ENCODE measurements at places on chromosomes 2 and 18.

- peak; percentile 29 for DNase-seq
Measured at GRCh38 chr2:227325839-227326195, 766 bp downstream of the MFF start.

DNA sequence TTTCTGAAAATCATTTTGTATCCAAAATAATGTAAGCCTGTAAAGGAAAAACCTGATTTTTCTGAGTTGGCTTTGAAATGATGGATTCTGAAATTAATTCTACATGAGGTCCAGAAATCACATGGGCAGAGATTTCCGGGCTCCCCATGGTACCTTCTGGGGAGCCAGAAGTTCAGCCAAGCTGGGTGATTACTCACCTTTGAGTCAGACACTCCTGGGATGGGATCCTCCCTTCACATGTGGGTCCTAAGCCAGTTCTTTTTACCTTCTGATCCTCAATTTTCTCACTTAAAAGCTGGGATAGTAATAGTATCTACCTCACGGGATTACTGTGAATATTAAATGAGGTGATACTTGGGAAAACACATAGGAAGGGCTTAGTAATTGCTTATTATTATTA is 179.8 kb upstream of the EPAS1 start:
- DNase-seq: no peak

GRCh38 chr2:40043191-40043590 is 264.1 kb upstream of the THUMPD2 start:
- no peak for DNase-seq

DNA sequence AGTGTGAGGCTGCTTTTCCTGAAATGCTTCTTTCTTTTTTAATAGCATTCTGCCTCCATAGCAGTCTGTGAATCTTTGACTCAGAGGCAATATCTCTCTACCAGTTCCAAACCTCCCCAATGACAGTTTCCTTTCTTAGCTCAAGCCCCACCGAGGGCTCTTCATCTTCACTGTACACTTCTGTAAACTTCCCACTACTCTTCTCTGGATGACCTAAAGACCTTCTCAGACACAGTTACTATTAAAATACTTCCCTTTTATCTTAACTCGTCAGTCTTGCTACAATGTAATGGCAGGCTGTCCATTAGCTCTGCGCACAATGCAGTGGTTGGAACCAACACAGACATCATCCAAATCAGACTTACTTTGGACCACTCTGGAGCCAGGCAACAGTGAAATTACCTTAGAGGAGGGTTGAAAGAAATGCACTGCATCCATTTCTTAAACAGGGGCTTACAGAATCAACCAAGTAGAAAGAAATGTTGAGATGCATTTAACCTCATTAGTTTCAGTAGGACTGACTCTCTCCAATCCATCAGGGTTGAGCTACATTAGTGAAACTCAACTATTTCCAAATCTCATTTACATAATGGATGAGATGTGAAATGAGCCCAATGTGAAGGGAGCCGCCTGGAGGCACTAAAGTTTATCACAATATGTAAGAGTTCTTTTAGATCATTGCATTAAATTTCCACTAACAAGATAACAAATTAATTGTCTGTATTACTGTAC is 343.8 kb downstream of the SETBP1 start:
- no peak for DNase-seq

GRCh38 chr2:128604045-128604444 is 285.4 kb upstream of the HS6ST1 start:
- DNase-seq: peak; percentile 14

- DNase-seq: no peak
Measured at GRCh38 chr2:26187114-26187513, 14.2 kb downstream of the GAREM2 start.

- DNase-seq: no peak
Measured at GRCh38 chr2:31142110-31142509, 3.9 kb upstream of the GALNT14 start.

DNA sequence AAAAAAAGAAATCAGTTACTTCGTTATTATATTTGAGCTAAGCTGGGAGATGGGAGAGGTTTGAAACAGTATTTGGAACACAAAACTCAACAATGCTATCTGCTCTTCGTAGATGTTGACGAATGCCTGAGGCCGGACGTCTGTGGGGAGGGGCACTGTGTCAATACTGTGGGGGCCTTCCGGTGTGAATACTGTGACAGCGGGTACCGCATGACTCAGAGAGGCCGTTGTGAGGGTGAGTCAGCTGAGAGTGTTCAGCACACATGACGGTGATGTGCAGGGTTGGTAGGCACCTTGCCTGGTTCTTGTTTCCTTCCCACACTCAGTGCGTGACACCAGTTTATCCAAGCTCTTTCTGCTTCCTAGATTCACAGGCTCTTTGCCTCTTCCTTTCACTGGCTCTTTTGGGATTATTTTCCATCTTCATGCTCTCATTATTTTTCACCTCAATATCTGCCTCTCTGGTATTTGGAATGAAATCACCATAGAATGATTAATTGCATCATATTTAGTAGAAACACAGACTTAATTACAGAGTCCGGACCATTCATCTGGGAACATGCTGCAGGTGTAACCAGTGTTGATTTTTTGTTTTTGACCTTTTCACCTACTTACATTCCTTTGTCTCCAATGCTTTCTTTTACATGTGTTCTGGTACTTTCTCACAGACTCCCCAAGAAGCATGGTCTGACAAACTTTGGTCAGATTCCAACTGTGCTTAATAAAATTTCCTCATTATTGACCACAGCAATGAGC is 200.6 kb upstream of the RASGRP3 start:
- no peak for DNase-seq

DNA sequence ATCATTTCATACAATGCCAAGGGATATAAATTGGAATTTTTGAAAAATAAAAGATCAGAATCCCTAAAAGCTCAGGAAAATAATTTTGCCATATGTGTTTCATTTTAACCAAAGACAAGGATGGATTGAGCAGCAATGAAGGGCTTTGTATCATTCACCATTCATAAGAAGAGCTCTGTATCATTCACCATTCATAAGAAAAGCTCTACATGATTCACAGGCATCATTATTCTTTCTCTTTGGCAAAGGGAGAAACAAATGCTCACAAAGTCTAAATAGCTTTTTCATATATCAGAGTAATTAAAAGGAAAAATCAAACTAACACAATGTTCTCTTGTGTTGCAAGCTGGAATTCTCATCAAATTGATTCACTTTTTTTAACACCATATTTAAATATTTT is 169.1 kb upstream of the MC4R start:
- no peak for DNase-seq

DNA sequence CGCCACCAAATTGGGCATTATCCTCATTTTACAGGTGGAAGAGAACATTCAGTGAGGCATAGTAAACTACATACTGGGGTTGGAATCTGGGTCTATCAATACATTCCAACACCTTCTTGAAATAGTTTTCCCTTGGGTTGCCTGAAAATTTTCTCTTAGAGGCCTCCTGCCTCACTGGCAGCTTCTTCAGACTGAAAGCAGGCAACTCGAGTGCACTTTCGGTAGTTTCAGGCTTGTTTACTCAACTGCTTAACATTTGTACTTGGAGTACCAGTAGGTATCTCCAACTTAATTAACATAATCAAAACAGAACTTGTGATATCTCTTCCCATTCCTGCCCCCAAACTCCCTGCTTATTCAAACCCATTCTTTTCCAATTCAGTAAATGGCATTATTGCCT is 36.2 kb upstream of the C2orf74 start:
- no peak for DNase-seq

GRCh38 chr2:197850882-197851450 is 46.6 kb downstream of the PLCL1 start:
- no peak for DNase-seq

- no peak for DNase-seq
Measured at GRCh38 chr18:34834897-34835296, 124.8 kb downstream of the DTNA start.

- no peak for DNase-seq
Measured at GRCh38 chr2:29766191-29766590, 155.2 kb downstream of the ALK start.

GRCh38 chr18:44502221-44502620 is 178.5 kb upstream of the SETBP1 start:
- no peak for DNase-seq

DNA sequence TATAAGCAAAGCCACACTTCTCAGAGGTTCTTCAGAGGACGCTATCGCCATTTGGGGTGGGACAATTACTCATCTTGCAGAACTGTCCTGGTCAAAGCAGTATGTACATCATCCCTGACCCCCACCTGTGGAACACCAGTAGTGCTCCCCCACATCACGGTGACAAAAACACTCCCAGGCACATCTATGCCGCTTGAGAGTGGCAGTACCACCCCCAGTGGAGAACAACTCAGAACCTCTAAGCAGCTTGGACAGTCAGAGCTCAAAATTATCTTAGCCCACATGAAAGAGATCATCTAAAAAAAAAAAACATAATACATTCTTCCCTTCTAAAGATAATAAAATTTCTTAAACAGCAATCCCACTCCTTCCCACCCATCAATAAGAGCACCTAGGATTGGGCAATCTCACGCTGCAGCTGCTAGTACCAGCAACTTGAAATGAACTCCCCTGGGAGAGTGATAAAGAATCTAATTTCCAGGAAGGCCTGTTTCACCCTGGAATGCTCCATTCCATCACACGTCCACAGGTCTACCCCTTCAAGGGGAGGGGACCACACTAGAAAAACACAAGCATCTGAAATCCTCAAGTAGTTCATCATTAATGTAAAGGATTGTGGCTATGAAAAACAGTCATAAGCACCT is 31.7 kb downstream of the LRP2 start:
- no peak for DNase-seq

GRCh38 chr2:54787755-54788366 is 64.4 kb downstream of the EML6 start:
- DNase-seq: no peak

DNA sequence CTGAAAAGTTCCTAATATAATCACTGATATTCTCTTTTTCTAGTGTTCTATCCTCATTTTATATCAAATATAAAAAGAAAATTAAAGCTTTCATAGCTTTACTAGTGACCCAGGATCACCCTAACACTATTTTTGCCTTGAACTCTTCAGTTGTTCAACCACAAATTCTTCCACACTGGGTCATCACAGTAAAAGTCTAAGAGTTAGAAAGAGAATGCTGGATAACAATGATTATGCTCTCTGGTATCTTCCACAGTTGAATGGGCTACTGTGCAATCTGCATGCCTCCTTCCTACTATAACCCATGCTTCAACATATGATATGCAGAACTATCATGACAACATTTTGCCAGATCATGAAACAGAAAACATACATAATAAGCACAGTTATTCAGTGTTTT is 32.3 kb downstream of the CHN1 start:
- no peak for DNase-seq

DNA sequence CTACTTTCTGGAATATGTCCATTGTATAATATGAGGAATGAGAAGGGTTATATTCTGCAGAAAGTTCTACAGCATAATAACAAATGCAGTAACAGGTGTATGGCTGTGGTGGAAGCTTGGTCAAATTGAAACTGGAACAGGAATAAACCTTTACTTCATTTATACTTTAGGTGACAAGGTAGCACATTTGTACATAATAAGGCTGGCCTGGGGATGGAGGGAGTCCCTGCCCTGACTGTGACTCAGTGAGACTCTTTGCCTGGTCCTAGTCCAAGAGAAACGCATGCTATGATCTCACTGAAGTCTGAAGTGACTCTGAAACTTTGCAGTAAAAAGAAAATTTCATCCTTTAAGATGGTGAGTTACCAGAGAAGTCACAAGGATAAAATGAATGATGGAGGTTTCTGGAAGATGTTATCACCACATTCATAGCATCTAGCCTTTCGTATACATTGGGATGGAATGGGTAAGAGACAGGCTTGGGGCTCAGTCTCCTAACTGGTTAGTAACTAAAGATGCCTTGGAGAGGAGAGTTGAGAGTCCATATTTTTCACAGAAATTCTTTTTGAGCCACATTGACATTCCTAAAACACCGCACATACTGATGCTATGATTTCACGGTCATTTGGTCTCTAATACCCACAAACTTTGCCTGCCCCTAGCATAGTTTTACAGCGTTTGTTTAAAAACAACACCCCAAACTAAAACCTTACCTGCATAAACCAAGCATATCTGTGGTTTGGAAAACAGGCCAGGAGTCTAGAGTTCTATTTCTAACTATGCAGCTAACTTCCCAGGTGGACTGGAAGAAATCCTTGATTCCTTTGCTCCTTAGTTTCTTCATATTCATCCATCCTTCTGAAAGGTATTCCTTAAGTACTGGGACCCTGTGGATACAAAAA is 42.4 kb upstream of the NABP1 start:
- peak; percentile 28 for DNase-seq

- no peak for DNase-seq
Measured at GRCh38 chr2:71045865-71046548, 22.4 kb upstream of the NAGK start.

- no peak for DNase-seq
Measured at GRCh38 chr2:64463781-64464180, 9.8 kb downstream of the LGALSL start.

GRCh38 chr18:65942854-65943253 is 192.0 kb downstream of the CDH7 start:
- no peak for DNase-seq

GRCh38 chr2:195520671-195521155 is 136.3 kb upstream of the SLC39A10 start:
- no peak for DNase-seq

GRCh38 chr2:172427990-172428831 is 825 bp downstream of the ITGA6 start:
- peak; percentile 76 for DNase-seq

GRCh38 chr2:131126436-131126835 is 21.3 kb downstream of the PLEKHB2 start:
- DNase-seq: no peak

- DNase-seq: no peak
Measured at GRCh38 chr2:197647961-197648690, 27.3 kb downstream of the RFTN2 start.

- no peak for DNase-seq
Measured at GRCh38 chr2:230757476-230757875, 44.8 kb downstream of the CAB39 start.
